ENCODE measurements at places on chromosomes 3 and 15.
A peak's percentile ranks its signal among the peaks of the same experiment; 100 is the strongest.

- no peak for DNase-seq
These were observed 318.2 kb upstream of the TMCO5A start for GRCh38 chr15:37616215-37616614.

DNA sequence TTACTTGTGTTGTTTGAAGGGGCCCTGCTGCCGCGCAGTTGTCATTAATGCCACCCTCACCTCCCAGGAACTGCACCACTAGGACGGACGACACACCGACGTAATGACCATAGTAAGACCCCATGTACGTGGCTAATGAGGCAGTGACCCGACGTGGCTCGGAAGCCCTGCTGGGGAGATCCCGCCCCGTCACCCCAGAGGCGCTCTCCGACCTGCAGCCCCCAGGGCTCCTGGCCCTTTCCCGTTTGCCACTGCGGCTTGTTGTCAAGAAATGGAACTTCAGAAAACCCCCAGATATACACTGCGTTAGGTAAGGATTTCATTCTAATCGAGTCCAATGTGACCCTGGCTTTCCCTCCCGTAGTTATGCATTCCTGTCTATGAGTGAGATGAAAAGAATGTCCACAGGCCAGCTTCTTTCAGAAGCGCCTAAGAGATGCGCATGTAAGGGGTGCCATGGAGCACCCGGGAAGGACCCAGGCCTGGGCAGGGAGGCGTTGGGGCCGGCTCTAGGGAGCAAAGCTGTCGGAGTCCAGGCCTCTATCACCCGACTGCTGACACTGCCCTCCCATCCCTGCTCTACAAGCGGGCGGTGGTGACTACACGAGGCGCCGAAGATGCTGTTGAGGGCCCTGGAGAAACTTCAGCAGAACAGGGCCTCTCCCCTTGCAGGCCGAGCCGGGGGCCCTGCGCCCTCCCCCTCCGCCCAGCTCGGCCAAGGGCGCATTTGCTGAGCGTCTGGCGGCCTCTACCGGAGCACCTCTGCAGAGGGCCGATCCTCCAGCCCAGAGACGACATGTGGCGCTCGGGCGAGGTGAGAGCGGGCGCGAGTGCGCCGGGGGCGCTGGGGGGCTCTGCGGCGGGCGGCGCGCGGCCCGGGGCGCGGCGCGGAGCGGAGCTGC is at the start of gene GABRA5:
GABRA5 (plus strand) TSS at position 765 of the 902 bp plus-strand sequence. CDS start 2,187 bp downstream, outside the sequence.
- DNase-seq = no peak

- DNase-seq = no peak
These were observed 150.7 kb downstream of the OPA1 start for GRCh38 chr3:193743702-193744047.

GRCh38 chr3:35522450-35522849 is 116.9 kb upstream of the ARPP21 start:
- DNase-seq = no peak

DNA sequence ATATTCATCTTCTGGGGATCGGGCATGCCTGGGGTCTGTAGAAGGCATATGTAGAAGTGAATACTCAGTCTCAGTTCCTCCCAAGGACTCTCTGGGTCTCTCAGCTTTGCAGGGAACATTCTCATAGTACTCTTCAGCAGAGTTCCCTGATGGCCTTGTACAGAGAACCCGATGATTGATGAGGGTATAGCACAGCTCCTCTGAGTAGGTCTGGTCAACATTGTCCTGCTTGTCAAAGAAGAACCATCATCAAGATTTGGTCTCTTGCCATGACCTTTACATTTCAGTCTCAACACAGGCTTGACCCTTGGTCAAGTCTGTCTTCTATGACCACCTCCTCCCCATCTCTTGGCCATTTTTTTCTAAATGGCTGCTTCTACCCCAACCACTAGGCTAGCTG is 9.5 kb downstream of the GCSAM start:
- no peak for DNase-seq

GRCh38 chr3:139953131-139953910 is 18.3 kb downstream of the CLSTN2 start:
- no peak for DNase-seq

GRCh38 chr15:32828507-32829186 is 110.8 kb downstream of the GREM1 start:
- DNase-seq = no peak

- no peak for DNase-seq
These were observed 26.7 kb downstream of the GBE1 start for GRCh38 chr3:81734742-81735141.

GRCh38 chr3:133860519-133860918 is 35.2 kb downstream of the RAB6B start:
- DNase-seq = no peak

DNA sequence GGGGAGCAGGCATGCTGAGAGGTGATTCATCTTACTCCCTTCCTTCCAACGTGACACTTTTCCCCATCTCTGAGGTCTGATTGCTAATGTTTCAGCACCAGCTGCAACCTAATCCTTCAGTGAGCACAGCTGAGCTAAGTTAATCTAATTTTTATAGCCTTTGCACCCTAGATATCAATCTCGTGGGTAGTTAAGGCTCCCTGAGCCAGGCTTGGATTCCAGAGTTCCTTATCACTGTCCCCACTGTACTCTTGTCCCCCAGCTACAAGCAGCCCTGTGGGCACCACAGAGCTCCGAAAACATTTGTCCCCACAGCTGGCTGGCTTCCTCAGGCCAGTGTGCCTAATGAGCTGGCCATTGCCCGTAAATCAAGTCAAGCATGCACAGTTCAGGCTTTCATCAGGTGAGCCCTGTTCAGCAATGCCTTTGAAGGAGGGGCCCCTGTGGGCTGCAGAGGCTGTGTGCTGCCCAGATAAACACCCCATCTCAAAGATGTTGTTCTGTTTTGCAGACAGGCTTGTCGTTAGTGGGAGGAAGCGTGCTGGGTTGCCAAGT is 376.9 kb upstream of the RASGRP1 start:
- DNase-seq = no peak

DNA sequence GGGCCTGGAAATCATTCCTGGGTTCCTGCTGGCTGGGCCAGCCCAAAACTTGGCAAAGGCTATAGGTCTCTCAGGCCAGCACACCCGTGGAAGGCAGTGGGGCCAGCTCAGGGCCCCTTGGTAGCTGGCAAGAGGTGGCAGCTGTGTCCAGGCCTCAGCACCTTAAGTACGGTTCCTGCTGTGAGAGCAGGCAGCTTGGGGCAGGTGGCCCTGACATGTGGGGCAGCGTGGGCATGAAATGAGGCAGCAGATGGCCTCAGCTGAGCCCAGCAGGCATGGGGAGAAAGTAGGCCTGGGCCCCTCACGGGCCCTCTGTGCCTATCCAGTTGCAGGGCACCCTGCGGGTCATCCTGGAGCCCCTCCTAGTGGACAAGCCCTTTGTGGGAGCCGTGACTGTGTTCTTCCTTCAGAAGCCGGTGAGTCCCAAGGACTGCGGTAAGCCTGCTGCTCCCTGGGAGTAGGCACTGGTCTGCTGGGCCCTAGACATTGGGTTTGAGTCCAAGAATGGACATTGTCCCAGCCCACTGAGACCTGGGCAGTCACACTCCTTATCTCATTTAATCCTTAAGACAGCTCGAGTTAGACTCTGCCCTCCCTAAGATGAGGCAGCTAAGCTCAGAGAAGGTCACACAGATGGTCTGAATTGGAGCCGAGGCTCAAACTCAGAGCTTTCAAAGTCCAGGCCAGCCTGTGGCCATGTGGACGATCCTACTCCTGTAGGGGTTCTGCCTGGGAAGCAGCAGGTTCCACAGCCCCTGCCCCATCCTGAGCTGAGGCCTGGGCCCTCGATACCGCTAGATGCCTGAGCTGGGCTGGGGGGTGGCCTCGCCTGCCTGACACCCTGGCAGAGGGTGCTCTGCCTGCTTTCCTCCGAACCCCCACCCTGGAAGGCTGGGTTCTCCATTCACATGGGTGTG is 25.5 kb downstream of the ESYT3 start:
- peak; percentile 27 for DNase-seq

DNA sequence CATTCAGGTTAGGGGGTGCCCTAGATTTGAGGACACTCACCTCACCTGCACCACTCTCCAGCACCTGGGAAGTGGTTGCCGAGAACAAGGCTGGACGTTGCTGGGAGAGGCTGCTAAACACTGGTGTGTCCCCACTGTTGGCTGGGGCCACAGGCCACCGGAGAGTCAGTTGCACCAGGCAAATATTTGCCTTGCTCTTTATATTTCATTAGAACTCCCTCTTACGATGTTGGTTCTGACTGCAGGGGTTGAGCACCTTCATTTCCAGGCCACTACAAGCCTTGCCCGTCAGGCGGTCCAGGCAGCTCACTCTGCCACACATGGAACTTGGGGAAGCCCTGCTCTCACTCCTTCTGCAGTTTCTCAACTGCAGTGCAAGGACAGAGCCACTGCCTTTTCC is 30.7 kb downstream of the HCN4 start:
- no peak for DNase-seq

GRCh38 chr3:45984331-45985312 is 11.0 kb downstream of the FYCO1 start:
- DNase-seq = no peak

GRCh38 chr3:128508852-128509251 is 15.9 kb upstream of the GATA2 start:
- no peak for DNase-seq

GRCh38 chr3:196418601-196419000 is 13.6 kb downstream of the UBXN7 start:
- no peak for DNase-seq

DNA sequence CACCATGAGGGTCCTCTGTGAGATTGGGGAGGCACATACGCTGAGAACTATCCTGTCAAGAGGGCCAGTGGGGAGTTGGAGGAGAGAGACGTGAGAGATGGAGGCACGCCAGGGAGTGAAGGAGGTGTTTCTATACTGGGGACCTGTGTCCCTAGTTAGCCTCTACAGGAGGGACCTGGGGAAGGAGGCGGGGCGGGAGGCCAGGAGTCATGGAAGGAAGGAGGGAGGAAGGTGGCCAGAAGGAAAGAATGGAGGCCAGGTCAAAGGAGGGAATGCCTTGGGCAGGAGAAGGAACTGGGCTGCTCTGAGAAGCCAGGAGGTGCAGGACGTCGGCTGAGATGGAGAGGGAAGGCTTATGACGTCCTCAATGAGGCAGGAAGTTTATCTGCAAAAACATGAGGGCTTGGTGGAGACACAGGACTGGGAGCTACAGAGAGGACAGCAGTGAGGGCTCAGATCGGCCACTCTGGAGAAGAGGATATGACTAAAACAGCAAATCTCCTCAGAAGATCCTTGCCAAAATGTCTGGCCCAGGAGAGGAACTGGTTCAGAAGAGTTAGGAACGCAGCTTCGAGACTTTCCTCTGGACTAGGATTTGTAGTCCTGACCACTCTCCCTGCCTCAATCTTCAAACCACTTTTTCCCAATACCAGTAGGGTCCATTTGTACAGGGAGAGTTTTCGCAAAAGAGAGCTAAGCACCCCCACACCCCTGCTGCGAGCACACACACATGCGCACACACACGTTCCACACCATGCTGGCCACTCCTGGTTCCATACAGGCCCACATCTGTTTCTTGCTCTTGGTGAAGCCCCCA is 59.9 kb downstream of the ADCY5 start:
- no peak for DNase-seq

- DNase-seq = no peak
These were observed 110.1 kb upstream of the GRM7 start for GRCh38 chr3:6750782-6751181.

- DNase-seq = no peak
These were observed 48.2 kb downstream of the MDFIC2 start for GRCh38 chr3:70264122-70264780.

DNA sequence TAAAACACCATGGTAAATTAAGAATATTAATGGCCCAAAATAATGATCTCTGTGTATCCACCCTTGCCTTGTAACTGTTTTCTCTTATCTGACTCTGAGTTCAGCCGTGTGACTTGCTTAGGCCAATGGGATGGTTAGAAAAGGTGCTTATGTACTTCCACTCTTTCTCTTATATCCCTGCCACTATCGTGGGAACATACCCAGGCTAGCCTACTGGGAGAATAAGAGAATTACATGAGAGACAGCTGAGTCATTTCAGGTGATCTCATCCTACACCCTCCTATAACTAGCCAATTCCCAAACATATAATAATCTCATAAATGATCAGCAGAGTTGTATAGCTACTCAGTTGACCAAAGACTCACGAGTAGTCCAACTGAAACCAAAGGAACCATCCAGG is 98.3 kb upstream of the ABI3BP start:
- DNase-seq = no peak

GRCh38 chr3:149532489-149533180 is 58.1 kb downstream of the TM4SF4 start:
- no peak for DNase-seq

DNA sequence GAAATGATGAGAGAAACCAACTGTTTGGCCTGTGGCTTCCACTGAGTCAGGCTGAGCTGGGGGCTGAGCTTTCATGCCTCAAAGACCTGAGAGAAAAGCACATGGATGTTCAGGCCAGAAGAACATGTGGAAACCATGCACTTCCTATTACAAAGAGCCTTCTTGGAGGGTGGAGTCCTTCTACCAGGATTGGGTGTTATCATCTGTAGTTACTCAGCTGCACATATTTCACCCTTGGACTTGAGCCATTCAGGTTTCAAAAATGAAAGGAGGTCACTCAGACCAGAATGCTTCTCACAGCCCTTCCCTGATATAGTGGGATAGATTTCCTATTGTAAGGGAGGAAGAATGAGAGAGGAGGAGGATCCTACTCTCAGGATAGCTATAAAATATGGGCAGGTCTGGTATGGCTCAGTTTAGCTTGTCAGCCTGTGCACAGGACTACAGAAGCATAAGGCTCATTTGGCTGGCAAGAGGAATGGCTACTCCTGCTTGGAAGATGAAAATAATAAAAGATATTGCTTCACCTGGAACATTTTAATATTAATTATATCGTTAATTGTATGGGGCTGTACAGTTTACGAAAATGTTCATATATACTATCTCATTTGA is 173.6 kb upstream of the TMC3 start:
- no peak for DNase-seq

DNA sequence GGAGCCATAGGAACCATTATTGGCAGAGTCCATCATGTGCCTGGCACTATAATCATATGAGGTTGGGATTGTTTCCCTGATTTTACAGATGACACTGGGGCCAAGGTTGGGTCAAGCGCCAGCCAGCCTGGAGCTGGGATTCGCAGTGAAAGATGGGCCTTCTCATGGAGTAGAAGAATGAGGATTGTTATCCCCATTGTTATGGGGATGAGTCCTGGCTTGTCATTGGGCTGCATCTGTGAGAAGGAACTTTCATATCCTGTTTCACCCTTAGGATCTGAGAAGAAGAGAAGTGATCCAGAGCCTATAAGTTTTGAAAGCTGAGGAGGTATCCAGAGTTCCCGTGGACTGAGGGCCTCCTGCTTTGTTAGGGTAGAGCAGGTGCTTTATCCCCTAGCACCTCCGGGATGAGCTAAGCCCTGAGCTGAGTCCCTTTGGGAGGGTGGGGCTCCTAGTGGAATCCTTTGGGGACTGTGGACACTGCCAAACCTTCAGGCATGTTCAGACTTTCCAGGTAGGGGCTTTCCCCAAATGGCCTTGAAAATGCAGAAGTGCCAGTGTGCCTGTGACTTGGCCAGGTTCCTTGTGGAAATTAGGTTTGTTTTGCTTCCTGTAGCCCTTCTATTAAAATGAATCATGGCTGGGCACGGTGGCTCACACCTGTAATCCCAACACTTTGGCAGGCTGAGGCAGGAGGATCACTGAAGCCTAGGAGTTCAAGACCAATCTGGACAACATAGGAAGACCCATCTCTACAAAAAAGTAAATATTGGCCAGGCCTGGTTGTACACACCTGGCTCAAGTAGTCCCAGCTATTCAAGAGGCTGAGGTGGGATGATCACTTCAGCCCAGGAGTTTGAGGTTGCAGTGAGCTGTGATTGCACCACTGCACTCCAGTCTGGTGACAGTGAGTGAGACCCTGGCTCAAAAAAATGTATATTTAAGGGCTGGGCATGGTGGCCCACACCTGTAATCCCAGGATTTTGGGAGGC is 30.2 kb upstream of the BSN start:
- DNase-seq = no peak

GRCh38 chr15:43547539-43547938 is 30.1 kb downstream of the MAP1A start:
- DNase-seq = no peak
